ENCODE measurements at places on chromosomes 13 and 19.

GRCh38 chr19:33644284-33644836, 22.6 kb downstream of the CHST8 start:
- DNase-seq = no peak

DNA sequence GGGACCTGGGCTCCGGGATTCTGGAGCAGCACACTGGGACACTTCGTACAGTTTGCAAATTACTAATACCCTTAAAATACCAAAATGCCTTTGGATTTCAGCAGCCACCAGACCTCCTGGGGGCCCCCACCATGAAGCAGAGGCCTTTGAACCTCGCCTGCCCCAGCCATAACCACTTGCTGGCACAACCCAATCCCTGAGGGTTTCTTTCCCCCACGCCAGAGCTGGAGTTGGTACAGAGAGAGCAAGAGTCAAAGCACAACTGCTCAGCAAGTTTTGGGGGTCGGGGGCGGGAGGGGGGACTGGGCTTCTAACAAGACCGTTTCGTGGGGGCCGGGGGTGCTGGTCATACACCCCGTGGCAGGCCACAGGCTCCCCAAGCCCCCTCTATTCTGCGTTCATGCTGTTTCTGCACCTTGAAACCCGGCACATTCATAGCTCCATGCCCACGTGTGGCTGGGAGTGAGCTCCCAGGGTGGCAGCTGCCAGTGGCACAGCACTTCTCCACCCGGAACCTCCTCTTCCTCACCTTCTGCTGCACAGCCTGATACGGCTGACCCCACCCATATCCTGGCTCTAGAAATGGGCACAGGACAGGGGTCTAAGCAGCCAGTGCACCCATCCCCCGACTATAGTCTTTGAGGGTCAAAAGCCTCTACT, 17.1 kb downstream of the PLEKHF1 start:
- no peak for DNase-seq

DNA sequence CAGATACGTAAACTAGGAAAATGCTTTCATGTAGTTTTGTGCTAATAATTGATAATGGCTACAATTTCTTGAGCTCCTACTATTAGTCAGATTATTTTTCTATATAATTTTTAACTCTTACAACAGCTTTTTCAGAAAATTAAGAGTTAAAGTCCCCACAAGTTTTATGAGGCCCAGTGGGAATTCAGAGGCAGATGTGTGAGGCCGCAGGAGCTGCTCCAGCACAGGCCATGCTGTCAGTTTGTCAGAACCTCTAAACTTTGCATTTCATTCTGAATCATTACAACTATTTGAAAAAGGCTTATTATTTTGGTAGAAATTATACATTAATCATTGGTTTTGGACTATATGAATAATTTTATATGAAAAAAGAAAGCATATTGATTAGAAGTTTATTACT, 370.8 kb downstream of the MYO16 start:
- no peak for DNase-seq

DNA sequence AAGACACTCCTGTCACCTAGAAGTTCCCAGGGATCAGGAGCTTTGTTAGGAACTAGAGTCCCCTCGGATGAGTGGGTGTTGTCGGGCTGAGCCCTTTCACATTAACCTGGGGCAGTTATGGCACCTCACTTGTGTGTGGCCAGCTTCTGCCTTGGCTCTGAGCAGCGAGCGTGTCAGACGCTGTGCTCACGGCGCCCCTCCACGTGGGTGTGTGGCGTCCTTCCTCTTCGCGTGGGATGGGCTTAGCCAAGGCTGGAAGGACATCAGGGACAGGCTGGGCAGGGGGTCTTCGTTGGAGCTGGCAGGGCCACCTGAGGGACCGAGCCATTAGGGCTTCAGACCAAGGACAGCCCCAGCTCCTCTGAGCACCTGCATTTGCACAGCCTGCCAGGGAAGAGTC, 23.4 kb downstream of the DOT1L start:
- no peak for DNase-seq

DNA sequence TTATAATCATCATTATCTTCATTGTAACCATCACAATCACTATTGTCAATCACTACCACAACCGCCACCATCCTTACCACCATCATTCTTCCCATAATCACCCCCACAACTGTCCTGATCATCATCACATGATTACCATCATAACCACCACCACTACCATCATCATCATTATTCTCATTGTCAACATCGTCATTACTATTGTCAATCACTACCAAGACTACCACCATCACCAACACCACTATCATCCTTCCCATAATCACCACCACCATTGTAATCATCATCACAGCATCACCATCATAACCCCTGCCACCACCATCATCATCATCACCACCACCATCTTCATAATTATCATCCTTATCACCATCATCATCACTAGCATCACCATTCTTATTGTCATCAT, 55.2 kb downstream of the MBD3L1 start:
- DNase-seq = no peak
